H54 (cell line): ENCODE measurements at places on chromosomes 16 and 17.

DNA sequence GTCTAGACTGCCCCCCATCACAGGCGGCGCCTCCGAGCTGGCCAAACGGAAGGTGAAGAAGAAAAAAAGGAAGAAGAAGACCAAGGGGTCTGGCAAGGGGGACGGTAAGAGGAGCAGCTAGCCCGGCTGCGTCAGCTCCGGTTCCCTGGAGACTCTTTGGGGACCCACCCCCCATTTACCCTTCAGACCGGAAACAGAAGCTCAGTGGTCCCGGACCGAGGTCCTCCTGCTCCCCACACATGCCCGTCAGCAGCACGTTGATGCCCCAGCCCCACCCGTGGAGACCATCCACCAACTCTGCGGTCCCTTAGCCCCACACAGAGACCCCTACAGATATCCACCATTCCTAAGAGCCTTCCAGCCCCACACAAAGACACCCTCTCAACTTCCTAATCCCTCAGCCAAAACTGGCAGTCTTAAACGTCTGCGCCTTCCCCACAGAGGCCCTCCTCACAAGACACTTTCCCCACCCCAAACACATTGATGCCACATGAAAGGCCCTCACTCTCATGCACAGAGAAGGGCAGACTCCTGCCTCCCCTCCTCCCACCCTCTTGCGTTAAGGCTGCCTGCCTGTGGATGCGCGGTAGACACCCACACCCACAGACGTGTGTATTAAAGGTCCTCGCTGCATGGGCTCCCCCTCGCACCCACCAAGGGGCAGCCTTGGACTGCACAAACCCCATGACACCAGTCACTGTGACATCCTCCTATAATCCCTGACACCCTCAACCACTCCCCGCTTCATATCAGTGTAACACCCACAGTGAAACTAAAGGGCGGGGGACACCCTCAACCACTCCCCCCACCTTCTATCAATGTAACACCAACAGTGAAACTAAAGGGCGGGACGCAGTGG is 58.2 kb upstream of the RPH3AL start:
- no peak for DNase-seq

- DNase-seq, result no peak
Observed at GRCh38 chr17:74864297-74864865, 4.7 kb upstream of the GRIN2C start.

DNA sequence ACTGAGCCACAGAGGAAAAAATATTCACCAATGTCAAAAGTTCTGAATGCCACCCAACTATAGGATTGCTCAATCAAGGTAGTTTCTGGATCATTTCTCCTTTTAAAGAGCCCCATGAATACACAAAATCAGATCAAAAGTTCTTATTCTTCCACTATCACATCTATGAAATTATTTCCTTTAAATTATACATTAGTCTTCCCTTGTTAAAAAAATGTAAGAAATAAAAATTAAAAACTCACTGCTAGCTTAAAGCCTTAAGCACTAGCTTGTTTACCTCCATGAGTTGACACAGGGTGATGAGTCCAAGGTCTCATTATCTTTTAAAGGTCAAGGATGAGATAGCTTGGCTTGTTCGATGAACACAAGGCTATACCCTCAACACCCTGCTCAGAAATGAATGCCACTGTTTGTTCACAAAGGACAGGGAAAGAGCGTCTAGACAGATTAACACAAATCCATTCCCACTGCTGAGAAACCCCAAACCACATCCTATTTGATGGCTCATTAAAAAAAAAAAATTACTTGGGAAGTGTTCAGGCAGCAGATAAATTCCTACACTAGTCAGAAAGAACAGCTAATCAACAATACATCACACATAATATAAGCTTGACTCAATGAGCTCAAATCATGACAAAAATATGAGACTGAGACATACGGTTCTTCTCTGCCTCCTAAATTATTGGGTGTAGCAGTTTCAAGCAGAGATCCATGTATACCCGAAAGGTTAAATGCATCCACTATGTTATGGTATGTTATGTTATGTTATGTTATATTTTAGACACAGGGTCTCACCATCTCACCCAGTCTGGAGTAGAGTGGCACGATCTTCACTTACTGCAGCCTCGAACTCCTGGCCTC is 118.9 kb downstream of the PARN start:
- peak; percentile 26 for DNase-seq

- DNase-seq, result no peak
Observed at GRCh38 chr17:17391668-17392370, 85.0 kb upstream of the MED9 start.

DNA sequence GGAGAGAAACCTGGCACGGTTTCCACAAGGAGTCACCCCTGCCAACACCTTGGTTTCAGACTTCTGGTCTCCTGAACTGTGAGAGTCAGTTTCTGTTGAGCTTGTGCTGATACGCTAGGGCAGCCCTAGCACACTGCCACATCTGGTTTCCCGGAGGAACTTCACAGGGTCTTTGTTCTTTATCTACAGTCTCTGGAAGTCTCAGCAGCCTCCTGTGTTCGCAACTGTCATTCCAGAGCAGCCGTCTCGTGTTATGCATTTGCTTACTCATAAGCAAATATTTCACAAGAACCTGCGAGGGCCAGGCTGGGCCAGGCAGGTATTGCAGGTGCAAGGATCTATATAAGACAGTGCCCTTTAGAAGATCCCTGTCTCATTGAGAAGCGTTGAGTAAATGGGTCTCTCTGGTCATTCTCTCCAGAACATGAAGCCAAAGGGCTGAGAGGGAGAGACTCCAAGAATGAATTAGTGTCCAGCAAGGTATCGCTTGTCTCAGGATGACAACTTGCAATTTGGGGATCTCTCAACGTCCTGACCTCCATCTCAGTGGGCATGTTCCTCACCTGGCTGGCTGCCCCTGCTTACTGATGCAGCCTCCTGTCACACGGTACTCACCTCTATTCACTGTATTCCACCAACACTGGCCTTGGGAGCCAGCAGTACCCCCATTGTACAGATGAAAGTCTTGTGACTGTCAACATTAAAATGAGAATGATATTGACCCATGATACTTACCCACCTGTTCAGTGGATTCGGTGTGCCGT is 141.2 kb downstream of the WWOX start:
- no peak for DNase-seq

DNA sequence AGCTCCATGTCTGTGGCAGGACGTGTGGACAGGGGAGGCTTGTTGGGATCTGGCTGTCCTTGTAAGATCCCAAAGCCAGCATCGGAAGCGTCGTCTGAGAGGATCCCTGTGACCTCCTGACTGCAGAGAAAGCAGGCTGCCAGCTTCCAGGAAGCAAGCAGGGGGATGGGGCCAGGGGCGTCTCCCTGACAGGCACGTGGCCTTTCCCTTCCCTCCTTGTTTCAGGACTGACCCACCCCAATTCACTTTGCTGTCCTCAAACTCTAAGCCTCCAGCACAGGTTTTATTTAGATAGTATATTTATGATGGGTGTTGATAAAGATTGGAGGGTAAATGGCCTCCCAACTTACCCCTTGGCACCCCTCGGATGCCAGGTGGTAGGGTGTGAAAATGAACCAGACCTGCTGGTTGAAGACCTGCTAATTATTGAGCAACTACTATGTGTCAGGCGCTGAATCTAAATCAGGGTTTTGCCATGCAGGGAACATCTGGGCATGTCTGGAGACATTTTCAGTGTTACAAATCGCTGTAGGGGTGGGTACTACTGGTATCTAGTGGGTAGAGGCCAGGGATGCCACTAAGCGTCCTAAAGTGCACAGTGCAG is 24.5 kb downstream of the SOCS1 start:
- DNase-seq, result no peak

DNA sequence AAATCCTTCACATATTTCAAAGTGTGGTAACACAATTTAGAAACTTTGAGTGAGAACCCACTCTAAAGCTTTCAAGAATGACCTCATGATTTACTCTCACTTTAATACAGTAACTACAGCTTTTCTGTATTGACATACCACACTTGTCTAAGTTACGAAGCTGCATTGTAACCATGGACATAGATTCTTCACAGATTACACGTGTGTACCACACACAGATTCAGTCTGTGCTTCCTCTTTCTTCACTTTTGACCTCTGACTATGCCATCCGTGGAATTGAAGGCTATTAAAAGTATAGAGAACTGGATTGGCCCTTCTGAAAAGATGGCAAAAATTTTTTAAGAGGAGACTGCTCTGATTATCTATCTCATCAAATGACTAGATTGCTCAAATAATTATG is 172.7 kb downstream of the TANC2 start:
- DNase-seq, result no peak

- DNase-seq, result no peak
Observed at GRCh38 chr16:87979352-87979751, 28.1 kb downstream of the BANP start.
